ENCODE measurements at places on chromosomes 5 and 9. TPM values are rescaled to one million over a fixed set of nuclear protein-coding genes. Genes with fewer than 3 reads are reported as not detected.

- no peak for DNase-seq
Measured at GRCh38 chr5:99441235-99441634, 512.4 kb upstream of the CHD1 start.

- DNase-seq: no peak
Measured at GRCh38 chr5:133579766-133580165, 32.6 kb downstream of the FSTL4 start.

Gene PCA3
- not detected for total RNA-seq

Gene PCDHGA1
- 0.22 TPM for total RNA-seq
